ENCODE measurements at places on chromosomes 12 and 14.

- no peak for DNase-seq
Observed at GRCh38 chr14:85878874-85879273, 348.9 kb downstream of the FLRT2 start.

- DNase-seq: no peak
Observed at GRCh38 chr14:31110872-31111271, 84.7 kb upstream of the STRN3 start.

- peak; percentile 40 for DNase-seq
Observed at GRCh38 chr12:6788972-6789924, at the start of gene CD4. CD4 (plus strand) TSS chr12:6789528; CDS start chr12:6800139, 10,611 bp downstream.

DNA sequence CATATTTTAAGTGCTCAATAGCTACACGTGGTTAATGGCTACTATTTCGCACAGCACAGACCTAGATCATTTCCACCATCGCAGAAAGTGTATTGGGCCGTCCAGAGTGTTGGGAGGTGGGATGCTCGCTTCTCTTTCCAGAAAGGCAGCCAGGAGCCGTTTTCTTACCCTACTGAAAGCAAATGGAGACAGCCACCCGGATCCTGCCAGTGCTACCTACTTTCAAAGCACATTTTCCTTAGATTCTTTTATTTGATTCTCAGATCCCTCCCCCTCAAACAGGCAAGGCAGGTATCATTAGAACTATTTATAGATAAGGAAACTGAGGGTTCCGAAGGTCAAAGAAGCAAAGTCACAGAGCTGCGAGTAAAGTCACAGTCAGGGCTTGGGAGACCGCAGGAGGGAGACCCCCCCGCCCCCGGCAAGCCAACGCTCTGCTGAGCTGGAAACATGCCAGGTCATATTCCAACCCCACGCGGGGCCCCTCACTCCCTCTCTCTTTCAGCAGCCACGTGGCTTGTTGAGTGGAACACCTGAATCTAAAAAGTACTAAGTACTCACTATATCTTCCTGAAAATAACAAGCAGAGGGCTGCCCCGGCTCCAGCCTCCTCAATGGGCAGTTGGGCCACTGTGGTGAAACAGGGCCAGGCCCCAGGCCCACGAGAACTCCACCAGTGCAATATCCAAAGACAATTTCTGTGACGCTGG, 36.2 kb downstream of the PRIMA1 start:
- no peak for DNase-seq

- no peak for DNase-seq
Observed at GRCh38 chr12:124920353-124920935, 6.0 kb upstream of the UBC start.

DNA sequence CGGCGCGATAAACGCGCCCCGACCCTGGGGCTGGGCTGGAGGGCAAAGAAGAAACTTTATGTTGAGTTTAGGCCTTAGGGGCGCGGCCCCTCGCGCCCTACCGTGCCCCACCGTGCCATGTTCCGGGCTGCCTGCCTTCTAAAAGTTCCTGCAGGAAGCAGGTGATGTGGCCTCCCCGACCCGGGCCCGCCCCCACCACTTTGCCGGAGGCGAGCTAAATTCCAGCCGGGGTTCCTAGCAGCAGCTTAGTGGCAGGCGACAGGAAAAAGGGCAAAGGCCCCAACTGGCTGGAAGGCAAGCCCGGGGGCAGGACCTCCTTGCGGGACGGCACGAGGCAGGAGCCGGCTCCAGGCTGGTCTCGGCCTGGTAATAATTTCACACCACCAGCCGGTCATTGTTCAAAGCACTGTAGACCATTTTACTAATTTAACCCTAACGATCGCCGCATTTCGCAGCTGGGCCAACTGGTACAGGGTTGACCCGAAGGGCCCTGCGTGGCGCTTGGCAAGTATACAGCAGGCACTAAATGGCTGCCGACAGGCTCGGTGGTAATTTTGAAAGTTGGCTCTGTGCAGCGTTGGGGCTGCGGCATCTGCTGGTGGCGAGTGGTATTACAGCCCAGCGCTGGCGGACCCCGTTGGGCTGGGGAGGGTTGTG, 895 bp upstream of the CCDC88C start:
- peak; percentile 79 for DNase-seq

GRCh38 chr14:39015360-39015961, 87.6 kb downstream of the SEC23A start:
- no peak for DNase-seq

GRCh38 chr12:67827820-67828383, 161.3 kb upstream of the IFNG-AS1 start:
- DNase-seq: no peak

- no peak for DNase-seq
Observed at GRCh38 chr14:102620413-102620812, 28.0 kb downstream of the RCOR1 start.

GRCh38 chr14:48792376-48793024, 793.7 kb downstream of the RPS29 start:
- no peak for DNase-seq

DNA sequence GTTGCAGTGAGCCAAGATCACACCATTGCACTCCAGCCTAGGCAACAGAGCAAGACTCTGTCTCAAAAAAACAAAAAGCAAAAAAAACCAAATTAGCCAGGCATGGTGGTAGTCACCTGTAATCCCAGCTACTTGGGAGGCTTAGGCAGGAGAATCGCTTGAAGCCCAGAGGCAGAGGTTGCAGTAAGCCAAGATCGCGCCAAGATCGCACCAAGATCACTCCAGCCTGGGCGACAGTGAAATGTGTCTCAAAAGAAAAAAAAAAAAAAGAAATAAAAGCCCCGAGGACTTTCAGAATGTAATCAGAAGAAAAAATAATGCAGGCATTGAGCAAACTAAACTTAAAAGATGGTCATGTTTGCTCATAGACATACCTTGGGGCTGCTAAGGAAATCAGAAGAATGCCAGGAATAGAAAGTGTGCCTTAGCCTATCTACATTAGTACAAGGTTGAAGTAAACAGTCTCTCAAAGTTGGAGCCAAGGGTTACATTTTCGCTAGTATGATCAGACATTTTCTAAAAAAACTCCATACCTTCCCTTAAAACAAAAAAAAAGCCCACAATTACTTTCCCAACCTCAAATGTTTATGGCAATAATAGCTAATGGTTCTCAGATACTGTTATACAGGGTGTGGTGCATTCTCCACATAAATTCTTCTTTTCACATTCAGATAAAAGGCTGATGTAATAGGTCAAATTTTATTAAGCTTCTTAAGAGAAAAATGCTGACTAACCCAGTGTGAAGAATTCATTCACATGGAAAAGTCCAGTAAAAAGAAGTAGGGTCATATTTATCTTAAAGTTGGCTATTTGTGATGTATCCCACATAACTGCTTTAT, 15.8 kb downstream of the DTD2 start:
- no peak for DNase-seq

DNA sequence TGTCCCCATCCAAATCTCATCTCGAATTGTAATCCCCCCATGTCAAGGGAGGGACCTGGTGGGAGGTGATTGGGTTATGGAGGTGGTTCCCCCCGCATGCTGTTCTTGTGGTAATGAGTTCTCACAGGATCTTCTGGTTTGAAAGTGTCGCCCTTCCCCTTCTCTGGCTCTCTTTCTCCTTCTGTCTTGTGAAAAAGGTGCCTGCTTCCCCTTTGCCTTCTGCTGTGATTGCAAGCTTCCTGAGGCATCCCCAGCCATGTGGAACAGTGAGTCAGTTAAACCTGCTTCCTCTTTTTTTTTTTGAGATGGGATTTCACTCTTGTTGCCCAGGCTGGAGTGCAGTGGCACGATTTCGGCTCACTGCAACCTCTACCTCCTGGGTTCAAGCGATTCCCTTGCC, 104.0 kb downstream of the CCDC91 start:
- no peak for DNase-seq

GRCh38 chr12:122003651-122004611, 17.8 kb upstream of the BCL7A start:
- DNase-seq: no peak

GRCh38 chr12:58443273-58443980, 476.9 kb downstream of the LRIG3 start:
- no peak for DNase-seq

DNA sequence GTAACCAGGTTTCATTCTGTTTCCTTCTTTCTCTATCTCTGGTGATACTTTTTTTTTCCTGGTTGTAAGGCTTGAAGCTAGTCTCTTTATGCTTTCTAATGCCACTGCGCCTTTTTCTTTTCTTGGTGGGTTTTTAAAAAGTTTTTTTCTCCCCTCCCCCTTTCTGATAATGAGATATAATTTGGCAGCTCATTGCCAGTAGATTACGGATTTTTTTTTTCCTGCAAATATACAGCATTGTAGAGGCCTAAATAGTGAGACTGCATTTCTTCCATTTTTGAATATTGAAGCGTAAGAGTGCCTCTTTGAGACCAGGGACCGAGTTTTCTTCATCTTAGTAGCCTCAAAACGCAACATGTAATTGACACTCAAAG, 1.1 kb downstream of the PAPOLA start:
- no peak for DNase-seq

DNA sequence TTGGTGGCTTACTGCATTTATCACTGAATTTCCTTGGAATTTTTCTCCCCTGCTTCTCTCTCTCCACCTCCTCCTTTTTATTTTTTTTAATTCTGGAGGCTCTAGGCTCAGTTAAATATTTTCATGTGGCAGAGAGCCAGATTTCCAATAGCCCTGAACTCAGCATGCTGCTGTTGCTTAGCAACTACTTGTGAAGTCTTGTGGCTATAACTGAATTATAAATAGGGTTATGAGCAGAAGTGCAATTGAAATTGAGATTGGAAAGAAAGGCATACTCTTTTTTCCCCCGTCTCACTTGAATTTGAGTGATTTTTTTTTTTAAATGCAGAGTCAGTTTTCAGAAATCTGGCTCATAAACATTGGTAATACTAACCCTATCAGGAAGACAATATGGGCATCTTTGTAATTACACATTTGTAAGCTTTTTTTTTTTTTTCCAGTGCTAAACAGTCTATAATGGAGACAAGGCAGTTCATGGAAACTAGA, 38.3 kb downstream of the ATF7IP start:
- no peak for DNase-seq

- DNase-seq: no peak
Observed at GRCh38 chr12:13981990-13982389, 588 bp upstream of the GRIN2B start.

DNA sequence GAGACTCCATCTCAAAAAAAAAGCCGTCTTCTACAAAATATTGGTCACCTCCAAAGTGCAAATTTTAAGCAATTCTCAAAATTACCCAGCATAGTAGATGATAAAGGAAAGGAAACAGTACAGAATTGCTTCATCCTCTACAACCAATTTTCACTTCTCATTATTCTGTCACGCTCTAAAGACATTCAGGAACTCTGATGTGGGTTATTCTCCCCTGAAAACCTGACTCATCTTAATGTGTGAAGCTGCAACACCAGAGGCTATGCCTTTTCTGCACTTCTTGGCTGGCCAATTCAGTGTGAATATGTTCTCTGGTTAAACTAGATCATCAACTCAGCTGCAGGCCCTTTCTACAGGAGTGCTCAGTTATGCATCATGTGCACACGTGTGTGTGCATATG, 11.0 kb downstream of the PTGER2 start:
- DNase-seq: no peak

DNA sequence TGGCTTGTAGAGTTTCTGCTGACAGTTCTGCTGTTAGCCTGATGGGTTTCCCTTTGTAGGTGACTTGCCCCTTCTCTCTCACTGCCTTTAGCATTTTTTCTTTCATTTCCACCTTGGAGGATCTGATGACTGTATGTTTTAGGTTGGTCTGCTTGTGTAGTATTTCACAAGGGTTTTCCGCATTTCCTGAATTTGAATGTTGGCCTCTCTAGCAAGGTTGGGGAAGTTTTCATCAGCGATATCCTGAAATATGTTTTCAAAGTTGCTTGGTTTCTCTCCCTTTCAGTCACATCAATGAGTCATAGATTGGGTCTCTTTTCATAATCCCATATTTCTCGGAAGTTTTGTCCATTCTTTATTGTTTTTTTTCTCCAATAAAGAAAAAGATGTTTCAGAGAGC, 11.4 kb downstream of the NOPCHAP1 start:
- DNase-seq: no peak

- DNase-seq: no peak
Observed at GRCh38 chr14:24334431-24335291, at the start of gene ADCY4. ADCY4 (minus strand) TSS chr14:24335071; CDS start chr14:24334652, 419 bp downstream.

- no peak for DNase-seq
Observed at GRCh38 chr12:45973526-45973925, 16.8 kb downstream of the SCAF11 start.

- DNase-seq: no peak
Observed at GRCh38 chr12:16833376-16834015, 227.5 kb upstream of the LMO3 start.

- DNase-seq: no peak
Observed at GRCh38 chr14:101508948-101509729, 52.2 kb upstream of the DIO3 start.

DNA sequence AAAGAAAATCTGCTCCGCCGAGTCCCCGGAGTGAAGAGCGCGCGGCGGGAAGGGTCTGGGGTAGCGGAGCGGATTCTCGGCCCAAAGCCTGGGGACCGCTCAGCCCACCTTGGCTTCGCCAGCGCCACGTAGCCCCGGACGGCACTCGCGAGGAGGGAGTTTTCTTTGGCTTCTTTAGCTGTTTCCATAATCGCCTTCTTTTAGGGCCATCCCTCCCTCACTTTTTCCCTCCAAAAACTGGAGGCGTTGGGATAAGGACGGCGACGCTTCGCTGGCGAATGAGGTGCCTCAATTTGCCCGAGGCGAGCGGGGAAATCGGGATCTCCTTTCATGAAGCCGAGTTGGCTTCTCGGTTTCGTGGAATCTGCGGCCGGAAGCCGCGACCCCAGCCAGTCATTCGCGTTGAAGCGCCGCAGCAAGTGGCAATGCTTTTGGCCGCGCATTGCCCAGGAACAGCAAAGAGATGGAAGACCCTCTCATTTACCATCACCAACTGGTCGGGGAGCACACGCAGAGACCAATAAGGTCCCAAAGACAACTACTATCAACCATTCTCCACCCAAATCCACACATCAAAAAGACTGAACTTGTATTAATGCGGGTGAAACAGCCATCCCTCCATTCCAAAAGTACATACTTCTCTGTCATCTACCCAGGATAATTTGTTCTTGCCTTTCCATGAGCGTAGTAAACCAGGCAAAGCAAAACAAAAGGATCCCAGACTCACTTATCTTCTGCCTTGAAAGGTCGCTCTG, 8.4 kb upstream of the SIX1 start:
- no peak for DNase-seq

GRCh38 chr12:96258104-96258961, 64.2 kb downstream of the ELK3 start:
- DNase-seq: no peak

GRCh38 chr12:108821407-108822397, 35.7 kb downstream of the SSH1 start:
- no peak for DNase-seq

GRCh38 chr14:64549791-64550620, at the start of gene PPP1R36:
PPP1R36 (plus strand) TSS chr14:64549961; CDS start chr14:64549998, 37 bp downstream.
- peak; percentile 21 for DNase-seq

GRCh38 chr12:6960593-6961277, 9.6 kb downstream of the PTPN6 start:
- no peak for DNase-seq

- DNase-seq: no peak
Observed at GRCh38 chr12:49334226-49334625, 2.8 kb downstream of the C1QL4 start.

All from T-helper 1 cell (primary cell).